Kidney (tissue), 22 donors: ENCODE measurements at places on chromosomes 2 and 18.

GRCh38 chr2:219803294-219803693, 175.9 kb downstream of the SLC4A3 start:
- DNase-seq, result peak; percentile 14

DNA sequence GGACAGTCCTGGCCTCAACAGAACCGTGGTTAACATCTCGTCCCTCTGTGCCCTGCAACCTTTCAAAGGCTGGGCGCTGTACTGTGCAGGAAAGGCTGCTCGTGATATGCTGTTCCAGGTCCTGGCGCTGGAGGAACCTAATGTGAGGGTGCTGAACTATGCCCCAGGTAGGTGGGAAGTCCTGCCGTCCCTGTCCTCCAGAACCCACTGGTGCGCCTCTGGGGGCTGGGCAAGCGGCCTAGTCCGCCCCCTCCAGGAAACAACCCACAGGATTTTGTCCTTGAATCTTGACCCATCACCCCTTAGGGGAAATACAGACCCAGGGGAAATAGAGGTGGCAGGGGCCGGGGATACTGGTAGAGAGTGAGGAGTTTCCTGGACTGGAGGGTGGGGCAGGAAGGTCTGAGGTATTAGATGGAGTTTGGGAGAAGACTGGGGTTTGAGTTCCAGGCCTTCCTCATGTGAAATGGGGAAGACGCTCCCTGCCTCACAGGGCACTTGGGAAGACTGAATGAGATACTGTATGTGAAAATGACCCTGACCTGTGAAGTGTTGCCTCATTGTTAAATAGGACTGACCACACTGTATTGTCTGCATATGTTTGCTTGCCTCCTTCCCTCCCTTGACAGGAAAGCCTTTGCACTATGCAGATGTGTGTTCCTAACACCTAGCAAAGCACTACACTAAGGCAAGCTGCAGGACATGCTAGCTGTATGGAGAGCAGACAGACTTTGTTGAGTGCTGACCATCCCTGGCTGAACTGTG, 1.4 kb downstream of the SPR start:
- no peak for DNase-seq

- DNase-seq, result no peak
These were observed 40.4 kb downstream of the PIEZO2 start for GRCh38 chr18:11108947-11109346.

- no peak for DNase-seq
These were observed 6.5 kb downstream of the KCNJ3 start for GRCh38 chr2:154704991-154705390.

- DNase-seq, result no peak
These were observed 3.0 kb upstream of the ASB1 start for GRCh38 chr2:238423561-238424312.

DNA sequence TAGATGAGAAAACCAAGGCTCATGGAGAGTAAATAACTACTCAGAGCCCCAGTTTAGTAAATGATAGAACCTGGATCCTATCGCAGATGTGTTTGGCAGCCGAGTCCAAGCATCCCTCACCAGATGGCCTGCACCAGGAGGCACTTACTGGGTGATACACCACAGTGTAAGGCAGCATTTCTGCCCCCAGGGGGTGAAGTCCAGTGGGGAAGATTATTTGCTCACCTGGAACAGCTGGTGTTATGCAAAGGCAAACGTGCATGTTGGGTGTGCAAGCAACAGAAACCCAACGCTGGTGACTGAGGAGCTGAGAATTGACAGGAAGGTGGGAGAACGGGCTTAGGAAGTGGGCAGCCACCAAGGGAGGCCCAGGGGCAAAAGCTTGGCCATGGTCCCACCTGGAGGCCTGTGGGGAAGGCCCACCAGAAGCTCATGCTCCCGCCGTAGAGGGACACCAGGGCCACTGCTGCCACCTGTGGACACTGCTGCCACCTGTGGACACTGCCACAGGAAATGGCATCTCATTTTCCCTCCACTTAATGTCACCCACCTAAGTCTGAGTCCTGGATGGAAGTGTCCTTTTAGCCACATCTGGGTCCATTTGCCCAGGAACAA, 100.6 kb downstream of the TFCP2L1 start:
- DNase-seq, result no peak

DNA sequence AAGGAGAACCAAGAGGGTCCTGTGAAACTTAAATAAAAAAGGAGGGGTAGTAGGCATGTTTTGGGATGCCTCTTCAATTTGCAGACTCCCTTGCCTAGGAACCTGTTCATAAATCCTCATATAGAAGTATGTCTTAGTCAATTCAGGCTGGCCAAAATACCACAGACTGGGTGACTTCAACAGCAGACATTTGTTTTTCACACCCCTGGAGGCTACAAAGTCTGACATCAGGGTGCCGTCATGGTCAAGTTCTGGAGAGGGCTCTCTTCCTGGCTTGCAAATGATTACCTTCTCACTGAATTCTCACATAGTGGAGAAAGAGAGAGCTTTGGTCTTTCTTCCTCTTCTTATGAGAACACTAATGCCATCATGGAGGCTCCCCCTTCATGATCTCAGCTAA, 4.1 kb upstream of the TCF4 start:
- no peak for DNase-seq
